Activated CD8-positive, alpha-beta memory T cell treated with anti-CD3 and anti-CD28 coated beads, Interleukin-2, amount 50 U/mL, for 48 hours (primary cell): ENCODE measurements at places on chromosomes 6 and 20.

DNA sequence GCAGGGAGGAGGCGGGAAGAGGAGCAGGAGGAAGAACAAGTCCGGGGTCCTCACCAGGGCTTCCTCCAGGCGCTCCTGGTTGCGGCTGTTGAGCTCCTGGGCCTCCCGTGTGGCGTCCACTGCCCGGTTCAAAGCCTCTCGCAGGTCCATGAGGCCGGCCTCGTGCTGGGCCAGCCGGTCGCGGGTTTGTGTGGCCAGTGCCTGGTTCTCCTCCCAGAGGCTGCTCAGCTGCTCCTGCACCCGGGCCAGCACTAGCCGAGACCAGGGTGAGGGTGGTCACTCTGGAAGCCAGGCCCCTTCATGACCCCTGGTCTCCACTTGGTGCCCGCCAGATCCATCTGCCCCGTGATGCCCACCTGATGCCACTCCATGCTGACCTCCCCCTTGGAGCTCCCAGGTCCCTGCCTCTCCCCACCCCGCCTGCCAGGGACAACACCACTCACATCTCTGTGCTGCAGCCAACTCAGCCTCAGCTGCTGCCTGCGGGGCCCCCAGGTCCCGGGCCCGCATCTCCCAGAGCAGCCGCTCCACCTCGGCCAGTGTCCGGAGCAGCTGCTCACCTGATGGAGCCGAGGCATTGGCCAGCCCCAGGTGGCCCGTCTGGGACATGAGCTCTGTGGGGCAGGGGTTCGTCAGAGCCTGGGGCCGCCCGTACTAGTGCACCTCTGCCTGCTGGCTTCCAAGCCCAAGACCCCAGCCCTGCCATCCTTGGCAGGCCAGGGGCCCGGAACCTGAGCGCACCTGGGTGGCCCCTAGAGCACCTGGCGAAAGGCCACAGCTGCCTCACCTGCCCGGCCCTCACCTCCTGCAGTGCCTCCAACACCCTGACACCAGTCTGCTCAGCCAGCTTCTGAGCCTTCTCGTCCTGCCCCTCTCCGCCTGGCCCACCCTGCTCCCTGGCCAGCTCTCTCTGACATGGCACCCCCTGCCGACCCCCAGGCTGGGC lies 15.9 kb downstream of the ADRM1 start:
- no peak for DNase-seq

GRCh38 chr6:126764671-126765070 lies 353.8 kb upstream of the RSPO3 start:
- DNase-seq: no peak

DNA sequence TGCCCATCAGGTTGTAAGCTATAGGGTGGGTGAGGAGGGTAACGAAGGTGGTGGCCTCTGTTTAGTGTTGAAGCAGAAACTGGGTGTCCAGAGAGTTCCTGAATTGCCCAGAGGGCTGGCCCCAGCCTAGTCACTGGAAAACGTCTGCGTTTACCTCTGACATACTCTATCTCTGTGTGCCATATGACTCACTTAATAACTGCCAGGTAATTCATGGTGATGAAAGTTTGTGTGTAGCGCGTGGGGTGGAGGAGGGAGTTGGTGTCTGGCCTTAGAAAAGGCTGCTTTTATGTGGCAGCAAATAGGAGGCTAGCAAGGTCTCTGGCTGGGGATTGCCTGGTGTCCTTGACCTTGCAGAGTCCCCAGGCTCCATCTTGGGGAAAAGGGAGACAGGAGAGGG lies 47.3 kb downstream of the SLC35D3 start:
- DNase-seq: no peak

DNA sequence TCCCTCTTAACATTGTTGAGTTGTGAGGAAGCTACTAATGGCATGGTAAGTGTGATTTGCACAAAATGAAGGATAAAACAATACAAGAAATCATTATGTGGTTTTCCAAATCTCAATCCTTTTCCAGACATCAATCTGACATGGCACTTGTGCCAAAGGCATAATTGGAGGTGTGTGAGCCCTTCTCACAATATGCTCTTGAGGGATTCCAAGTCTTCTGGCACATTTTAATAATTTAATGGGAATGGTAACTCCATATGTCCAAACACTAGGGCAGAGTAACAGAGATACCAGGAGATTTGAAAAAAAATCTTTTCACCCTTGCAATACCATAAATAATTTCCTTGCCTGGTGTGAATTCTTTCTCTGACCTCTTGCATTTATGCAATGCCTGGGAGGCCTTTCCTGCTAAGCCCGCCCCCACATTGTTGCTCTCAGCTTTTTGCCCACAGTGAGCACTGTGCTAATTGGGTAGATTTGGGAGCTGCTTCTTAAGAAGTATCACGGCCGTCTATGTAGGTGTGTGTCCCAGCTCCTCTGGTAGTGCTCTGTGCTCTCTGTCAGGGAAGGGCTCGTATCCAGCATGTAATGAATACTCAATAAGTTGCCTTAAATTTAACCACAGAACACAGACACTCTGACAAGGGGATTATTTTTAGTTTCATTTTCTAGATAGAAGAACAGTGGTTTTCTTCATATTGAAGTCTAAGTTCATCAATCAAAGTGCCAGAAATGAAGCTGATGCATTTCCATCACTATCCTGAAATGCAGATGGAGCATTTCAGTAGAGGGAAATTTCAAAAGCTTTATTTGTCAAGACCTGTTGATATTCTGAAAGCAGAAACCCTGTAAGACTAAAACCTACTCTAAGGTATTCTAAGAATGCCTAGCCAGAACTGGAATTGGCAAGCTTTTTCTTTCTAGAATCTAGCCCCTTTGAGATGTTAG lies 54.4 kb upstream of the CEP85L start:
- no peak for DNase-seq

DNA sequence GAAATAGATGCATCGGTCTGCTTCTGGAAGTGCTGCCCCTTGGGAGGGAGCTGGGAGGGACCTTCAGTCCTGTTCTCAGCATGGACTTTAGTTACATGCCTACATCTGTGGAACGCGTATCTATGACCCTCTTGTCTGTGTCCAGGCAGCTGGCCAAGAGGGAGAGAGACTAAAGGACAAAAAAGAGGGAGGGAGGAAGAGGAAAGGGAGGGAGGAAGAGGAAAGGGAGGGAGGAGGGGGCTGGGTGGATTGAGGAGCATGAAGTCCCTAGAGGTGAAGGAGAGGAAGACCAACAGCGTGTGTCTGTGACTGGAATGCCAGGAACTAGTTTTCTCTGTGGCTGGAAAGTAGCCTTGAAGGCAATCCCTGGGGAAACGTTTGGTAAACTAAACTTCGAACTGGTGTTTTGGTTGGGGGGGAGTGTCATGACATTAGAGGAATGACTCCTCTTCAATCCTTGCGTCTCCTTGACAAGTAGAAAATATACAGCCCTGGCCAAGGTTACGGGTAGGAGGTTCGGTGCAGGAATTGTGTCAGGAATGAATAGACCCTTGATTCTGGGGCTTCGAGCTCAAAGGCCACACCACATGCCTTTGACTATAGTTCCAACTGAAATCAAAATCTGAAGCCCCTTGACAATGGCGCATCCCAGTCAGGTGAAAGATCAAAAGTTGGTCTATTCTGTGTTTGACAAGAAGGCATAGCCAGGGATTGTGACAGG lies 52.0 kb upstream of the PLEKHG1 start:
- no peak for DNase-seq

GRCh38 chr20:37123441-37123840 lies 27.6 kb upstream of the RBL1 start:
- DNase-seq: no peak

GRCh38 chr20:40893610-40894236 lies 134.9 kb upstream of the TOP1 start:
- no peak for DNase-seq

DNA sequence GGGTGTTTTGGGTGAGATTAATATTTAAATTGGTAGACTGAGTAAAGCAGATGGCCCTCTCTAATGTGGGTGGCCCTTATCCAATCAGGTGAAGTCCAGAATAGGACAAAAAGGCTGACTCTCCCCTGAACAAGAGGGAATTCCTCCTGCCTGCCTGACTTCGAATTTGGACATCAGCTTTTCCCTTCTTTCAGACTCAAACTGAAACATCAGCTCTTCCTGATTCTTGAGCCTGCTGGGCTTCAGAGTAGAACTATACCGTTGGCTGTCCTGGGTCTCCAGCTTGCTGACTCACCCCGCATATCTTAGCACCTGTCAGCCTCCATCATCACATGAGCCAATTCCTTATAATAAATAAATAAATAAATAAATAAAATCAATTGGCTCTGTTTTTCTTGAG lies 15.0 kb upstream of the TGM6 start:
- DNase-seq: no peak

DNA sequence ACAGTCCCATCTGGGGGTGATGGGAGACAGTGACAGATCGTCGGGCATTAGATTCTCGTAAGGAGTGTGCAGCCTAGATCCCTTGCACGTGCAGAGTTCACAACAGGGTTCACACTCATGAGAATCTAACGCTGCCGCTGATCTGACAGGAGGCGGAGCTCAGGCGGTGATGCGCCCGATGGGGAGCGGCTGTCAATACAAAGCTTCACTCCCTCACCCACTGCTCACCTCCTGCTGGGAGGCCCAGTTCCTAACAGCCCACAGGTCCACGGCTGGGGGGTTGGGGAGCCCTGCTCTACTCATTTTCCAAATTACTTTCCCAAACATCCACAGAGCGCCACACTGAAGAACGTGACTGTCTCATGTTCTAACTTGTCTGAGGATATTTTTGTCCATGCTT lies 25.3 kb downstream of the CTCFL start:
- DNase-seq: no peak

DNA sequence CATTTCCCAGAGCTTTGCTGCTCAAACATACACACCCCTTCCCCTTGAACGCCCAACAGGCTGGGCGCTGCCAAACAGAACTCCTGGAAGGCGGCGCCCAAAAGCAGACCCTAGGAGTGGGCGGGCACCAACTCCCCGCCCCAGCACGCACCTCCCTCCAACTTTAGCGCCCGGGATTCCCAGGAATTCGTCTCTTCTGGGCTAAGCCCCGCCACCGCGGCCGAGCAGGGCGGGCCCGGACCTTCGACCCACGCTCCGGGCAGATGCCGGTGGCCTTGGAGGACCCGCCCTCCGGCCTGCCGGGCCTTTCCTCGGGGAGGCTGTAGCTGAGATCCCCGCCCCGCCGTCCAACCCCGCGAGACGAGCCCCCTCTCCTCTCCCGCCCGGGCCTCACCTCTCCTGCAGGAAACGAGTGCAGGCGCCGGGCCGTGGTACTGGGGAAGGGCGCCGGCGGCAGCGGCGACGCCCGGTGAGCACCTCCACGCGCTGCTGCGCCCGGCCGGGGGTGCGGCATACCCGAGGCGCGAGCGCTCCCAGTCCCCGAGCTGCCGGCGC lies 659 bp downstream of the MCUR1 start:
- DNase-seq: no peak

GRCh38 chr6:90304308-90304707 lies 7.7 kb upstream of the BACH2 start:
- DNase-seq: no peak

GRCh38 chr6:135976585-135976984 lies 125.1 kb downstream of the PDE7B start:
- no peak for DNase-seq

DNA sequence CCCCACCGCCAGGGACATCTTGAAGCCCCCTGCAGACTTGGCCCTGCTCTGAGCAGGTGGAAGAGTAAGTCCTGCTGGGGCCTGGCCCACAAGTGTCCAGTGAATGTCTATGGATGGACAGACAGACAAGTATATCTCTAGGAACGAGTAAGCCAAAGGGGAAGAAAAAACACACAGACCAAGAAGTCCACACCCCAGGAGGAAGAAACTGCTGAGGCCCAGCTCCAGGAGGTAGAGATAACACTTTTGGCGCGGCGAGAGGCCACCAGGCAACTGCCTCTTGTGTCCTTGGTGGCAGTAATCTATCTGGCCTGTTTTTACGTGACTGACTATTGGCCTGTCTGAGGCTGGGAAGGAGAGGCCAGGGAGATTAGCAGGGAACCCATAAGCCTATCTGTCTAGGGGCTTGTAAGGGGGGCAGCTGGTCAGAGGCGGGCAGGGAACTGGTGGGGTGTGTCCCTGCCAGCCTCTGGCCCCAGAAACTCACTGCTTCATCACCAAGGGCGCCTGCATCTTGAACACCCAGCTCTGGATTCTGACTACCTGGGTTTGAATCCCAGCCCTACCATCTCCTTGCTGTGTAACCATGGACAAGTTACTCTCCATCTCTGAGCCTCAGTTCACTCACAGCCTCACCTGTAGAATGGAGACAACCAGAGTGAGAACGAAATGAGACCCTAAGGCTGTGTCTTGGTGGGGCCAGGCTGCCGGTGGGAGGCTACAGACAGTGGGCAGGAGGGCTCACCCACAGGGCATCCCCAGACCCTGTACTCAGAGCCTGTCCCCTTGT lies 31.3 kb downstream of the C20orf203 start:
- DNase-seq: no peak

DNA sequence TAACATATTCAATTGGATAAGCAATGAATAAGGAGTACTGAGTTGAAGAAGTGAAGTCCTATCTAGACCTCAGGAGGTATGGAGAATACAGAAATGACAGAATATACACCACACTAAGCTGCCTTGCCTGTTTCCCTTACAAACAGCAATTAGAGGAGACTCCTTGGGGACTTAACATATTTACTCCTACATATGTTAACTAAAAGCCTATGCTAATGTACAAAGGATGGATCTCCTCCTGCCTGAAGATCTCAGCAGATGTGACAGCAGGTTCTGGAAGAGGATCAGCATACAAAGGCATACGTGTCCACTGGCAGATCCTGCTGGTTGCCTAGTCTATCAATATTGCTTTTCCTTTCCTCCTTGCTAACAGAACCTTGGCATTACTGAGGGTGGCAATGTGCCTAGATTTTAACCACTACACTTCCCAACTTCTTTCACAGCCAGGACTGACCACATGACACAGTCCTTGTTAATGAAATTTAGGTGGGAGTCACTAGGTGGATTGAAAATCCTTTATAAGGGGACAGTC lies 29.6 kb downstream of the PRKN start:
- DNase-seq: no peak

DNA sequence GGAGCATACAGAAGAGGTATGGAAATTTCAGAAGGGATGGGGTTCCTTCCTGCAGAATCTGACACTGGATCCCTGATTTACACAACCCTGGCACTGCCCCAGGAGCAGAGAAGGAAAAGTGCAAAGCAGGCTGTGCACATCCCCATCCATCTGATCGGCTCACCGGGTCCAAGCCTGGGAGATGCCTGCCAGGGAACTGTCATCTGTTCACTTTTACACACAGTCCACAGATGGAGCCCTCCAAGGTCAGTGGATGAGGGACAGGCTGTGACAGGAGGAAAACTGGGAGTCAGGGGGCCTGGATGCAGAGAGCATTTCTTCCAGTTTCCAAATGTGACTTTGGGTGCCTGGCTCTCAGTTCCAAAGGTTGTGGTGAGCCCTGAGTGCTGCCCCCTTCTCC lies 11.0 kb upstream of the SYNDIG1 start:
- DNase-seq: no peak

- DNase-seq: no peak
Measured at GRCh38 chr20:45053430-45054351, 47.2 kb downstream of the KCNS1 start.

DNA sequence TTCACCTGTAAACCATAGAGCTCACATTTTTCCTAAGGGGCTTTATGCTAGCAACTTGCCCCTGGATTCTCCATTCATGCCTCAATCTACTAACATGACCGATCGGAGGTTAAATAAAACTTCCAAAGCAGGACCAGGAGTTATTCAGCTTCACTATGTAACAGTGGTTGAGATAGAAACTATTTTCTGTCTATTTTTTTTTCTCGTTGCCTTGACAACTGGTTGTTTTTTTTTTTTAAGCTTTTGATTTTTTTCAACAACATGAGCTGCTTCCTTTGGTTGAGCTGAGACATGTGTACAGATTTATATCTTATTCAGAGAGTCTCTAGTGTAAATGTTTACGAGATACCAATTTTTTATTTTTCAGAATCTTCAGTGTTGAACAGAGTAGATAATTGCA lies 85.7 kb downstream of the SHLD1 start:
- DNase-seq: no peak
